ENCODE measurements at places on chromosomes 12 and 14.

DNA sequence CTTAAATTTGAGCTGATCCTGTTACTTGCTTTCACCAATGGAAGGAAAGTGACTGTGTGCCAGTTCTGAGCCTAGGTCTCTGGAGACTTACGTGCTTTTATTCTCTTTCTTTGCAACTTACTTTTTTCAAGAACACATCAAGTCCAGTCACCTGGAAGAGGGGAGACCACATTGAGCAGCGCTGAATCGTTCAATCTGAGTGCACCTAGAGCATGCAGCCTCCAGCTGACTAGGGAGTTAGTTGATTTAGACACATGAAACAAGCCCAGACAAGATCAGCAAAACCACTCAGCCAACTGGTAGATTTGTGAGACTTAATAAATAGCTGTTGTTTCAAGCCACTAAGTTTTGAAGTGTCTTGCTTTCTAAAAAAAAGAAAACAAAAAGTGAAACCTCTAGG lies 1014.8 kb upstream of the FBXO33 start:
- peak; percentile 45 for DNase-seq

GRCh38 chr12:92290886-92291285 lies 145.2 kb upstream of the BTG1 start:
- no peak for DNase-seq

GRCh38 chr14:47240748-47241437 lies 434.5 kb downstream of the MDGA2 start:
- peak; percentile 12 for DNase-seq

DNA sequence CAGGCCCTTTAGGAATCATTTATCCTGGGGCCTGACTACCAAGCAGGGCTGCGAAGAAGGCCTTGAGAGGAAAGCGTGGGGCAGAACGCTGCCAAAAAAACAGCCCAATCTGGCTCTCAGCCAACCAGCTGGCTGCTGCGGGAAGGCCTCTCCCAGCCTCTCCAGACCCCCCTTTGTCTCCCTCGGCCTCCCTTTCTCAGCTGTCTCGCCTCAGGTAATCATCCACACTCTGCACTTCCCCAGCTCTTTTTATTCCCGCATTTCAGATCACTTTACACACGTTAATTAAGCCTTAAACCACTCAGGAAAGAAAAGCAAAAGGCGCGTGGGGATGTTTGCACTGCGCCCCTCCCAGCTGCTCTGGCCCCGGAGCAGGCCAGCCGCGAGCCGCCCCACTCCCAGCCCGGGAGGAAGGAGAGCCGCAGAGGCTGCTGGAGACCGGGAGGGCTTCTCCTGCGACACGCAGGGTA lies 208.2 kb upstream of the FOXN3 start:
- DNase-seq: no peak

DNA sequence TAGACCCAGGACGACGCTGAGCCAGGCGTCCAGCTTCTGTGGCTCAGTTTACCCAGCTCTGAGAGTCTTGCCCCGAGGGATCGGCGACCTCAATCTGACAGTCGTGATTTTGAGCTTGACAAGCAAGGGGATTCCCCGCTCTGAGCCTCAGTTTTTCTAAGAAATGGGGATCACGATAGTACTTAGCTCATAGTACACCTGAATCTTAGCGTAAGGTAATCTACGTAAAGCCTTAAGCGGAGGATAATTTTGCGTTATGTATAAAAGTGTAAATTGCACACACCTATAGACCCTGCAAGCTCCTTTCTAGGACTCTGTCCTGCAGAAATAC lies 285 bp downstream of the MVK start:
- DNase-seq: no peak

- DNase-seq: no peak
Measured at GRCh38 chr14:28983279-28983678, 216.7 kb downstream of the FOXG1 start.

DNA sequence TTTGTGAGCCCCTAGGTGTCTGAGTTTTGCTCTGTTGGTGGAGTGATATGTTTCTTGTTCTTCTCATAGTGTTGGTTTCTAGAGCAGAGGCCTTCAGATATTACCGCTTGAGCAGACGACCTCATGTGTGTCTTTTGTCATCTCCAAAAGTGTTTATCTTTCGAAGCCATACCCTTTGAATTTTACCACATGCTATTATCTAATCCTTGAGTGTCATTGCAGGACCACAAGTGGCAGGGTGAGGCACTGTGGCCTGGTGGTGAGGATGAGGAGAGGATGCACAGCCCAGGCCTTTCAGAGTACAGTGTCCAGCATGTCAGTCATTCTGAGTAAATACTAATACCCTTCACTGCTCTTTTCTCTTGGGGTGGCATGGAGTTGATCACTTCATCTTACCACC lies 57.2 kb upstream of the CISTR start:
- no peak for DNase-seq

GRCh38 chr12:57166971-57167371 lies 19.6 kb upstream of the LRP1-AS start:
- DNase-seq: peak; percentile 52

DNA sequence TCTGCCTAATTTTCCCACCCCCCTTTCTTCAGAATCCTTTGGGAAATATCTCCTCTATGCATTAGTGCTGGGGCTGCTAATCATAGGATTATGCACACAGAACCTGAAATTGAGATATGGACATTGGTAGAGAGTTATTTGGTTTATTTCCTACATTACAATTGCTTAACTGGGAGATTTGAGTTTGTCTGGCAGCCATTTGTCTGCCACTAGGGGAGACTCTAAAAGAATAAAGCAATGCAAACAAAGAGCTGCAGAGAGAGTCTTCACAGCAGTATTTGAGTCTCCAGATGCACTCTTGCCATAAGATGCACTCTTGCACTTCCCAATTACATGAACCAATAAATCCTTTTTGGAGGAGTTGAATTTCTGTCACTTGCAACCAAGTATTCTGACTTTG lies 12.0 kb upstream of the PCNX4 start:
- no peak for DNase-seq

DNA sequence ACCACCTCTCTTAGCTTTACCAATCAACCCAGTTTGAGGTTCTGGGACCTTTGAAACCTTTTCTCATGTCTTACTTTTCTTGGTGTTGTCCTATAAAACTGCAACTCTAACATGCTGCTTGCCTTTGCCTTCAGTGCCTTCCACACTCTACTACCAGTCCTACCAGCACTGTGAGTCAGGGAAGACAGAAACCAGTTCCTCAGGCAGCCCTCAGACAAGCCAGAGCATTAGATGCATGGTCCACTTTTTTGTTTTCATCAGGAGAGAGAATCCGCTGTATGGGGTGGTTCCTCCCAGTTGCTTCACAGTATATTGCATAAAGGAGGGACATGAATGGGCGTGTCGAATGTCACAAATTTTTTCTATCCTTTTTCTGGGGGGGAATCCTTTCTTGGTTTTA lies 17.3 kb upstream of the KLRB1 start:
- no peak for DNase-seq

DNA sequence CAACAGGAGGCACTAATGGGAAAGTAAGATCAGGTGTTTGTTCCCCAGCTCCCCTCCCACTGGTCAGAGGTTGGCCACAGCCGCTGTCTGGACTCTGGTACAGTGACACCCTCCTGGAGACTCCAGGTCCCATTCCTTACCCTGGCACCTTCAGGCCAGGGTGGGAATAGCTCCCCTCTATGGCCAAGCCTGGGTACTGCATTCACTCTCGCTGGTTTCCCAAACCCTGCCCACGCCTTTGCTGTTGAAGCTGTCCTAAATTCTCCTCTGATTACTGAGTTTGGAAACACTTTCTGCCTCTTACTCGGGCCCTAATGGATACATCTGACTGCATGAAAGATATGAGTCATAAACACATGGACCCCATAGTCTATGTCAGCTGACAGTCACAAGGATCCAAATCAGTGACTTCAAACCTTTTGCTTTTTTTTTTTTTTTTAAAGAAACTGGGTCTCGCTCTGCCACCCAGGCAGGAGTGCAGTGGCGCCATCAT lies 17.9 kb downstream of the HRK start:
- peak; percentile 49 for DNase-seq

- peak; percentile 94 for DNase-seq
Measured at GRCh38 chr12:9721394-9722092, 11.4 kb downstream of the CLECL1 start.

DNA sequence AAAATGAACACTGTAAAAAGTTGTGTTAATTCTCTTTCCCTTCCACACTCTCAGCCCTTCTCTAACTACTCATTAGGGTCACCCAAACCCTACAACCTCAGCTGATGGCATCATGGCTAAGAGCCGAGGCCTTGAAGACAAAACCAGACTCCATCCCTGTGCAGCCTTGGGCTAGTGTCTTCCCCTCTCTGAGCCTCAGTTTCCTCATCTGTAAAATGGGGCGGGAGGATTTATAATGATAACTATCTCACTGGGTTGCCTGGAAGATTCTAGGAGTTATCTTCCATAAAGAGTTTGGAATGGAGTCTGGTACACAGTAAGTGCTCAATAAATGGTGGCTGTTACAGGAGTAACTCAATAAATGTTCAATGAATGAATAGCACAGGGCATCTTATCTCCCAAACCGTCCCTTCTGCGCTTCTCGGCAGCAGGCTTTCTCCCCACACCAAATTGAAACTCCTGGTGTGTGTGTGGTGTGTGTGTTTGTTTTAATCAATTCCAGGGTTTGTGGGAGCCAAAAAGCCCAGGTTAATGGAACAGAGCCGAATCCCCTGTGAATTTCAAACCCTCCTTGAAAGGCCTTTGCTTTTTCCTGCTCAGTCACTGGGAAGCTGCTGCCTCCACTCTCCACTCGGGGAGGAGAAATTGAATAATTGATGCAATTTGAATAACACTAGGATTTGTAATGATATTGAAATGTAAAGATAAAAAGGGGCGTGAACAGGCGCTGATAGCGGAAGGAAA lies 61.2 kb upstream of the FAM222A start:
- no peak for DNase-seq

GRCh38 chr12:124827588-124828184 lies 36.0 kb downstream of the SCARB1 start:
- peak; percentile 21 for DNase-seq

- DNase-seq: peak; percentile 49
Measured at GRCh38 chr14:89237921-89238529, 179.0 kb downstream of the FOXN3 start.

GRCh38 chr12:66945189-66945817 lies 266.4 kb upstream of the GRIP1 start:
- no peak for DNase-seq

DNA sequence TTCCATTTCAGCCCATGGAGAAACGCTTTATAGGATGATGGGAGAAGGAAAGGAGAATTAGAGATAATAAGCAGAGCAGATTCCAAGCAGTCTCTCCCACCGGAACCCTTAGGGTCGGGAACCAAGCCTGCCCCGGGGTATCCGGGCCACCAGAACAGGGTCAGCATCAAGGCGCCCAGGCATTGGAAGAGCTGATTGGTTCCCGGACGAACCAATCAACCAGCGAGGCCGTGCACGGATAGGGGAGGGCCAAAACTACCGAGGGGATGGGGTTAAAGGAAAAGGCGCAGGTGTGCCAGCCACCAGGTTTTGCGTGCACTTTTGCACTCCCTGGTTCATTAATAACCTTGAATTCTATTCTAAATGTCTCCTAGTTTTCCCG lies 1.7 kb downstream of the PPM1H start:
- DNase-seq: no peak

DNA sequence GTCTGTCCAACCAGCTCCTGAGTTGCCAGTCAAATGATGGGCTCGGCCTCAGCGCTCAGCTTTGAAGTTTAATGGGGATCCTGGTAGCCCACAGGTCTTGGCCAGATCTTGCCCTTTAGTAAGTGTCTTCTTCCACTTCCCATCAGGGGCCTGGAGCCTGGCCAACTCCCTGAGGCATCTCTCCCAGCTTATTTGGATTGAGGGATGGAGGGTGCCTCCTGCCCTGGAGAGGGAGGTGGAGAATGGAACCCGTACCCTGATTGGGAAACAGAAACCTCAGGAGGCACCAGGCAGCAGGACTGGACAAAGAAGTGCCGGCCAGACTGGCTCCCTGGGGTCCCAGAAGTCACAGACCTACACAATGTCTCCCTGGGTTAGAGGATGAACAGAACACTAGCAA lies 40.5 kb upstream of the LTBP2 start:
- no peak for DNase-seq

- no peak for DNase-seq
Measured at GRCh38 chr12:27437839-27438238, 8.7 kb upstream of the SMCO2 start.

GRCh38 chr14:25132732-25133422 lies 82.9 kb upstream of the STXBP6 start:
- DNase-seq: peak; percentile 33

- no peak for DNase-seq
Measured at GRCh38 chr12:102479099-102479885, 1.1 kb downstream of the IGF1 start.

DNA sequence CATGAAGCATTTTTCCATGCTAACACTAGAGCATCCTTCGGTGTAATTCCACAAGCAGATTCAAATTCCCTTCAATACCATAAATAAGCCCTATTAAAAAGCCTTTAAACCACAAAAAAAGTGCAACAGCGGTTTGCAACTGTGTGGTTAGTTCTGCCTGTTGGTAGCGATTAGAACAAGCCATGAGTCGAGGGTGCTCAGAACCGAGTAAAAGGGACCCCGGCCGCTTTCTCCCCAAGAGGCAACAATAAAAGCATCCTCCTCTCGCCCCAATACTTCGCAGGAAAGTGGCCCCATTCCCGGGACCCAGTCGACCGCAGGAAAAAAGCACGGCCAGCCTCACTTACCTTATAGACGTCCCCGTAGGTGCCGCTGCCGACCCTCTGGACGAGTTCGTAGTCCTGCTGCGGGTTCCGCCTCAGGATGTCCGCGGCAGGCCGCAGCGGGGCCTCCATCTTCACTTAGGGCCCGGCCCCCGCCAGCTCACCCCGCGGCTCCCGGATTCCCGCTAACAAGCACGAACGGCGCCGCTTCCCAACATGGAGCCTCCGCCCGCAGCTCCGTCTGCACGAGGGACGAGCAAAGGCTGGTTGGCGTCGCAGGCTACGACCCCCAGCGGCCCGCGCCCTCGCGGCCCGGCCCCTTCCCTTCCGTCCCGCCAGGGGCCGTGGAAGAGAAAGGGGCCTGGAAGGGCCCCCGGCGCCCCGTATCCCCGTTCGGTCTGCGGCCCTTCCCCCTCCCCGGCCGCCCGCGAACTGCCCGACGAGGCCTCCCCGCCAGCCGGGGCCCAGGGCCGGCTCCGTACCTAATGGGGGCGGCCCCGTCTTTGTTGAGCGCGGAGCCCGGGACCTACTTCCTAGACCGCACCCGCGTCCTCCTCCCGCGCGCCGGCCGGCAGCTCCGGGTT lies 521 bp downstream of the MAP4K5 start:
- DNase-seq: no peak

GRCh38 chr14:82394916-82395315 lies 861.3 kb upstream of the SEL1L start:
- DNase-seq: no peak

DNA sequence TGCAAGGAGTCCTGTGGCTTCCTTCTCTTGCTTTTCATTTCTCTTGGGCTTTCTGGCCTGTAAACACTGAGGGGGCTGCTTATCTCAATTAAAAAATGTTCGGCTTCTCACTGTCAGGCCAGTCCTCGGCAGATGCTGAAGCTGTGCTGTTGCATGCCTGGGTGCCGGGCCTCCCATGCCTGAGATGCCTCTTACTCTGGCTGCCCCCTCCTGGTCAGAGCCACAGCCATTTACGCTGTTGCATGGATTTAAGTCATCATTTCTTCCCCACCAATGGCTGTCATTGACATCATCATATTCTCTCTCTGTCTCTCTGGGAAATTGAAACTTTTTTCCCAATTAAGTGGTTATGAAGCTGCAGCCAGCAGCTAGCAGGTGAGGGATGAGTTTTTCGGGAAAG lies 53.7 kb downstream of the FOXN4 start:
- no peak for DNase-seq

GRCh38 chr14:60085085-60085484 lies 6.6 kb upstream of the PCNX4 start:
- DNase-seq: no peak

Measured in renal cortical epithelial cell (primary cell).